Neural progenitor cell (in vitro differentiated cells): ENCODE measurements at places on chromosomes 2 and 18. TPM values are rescaled to one million over a fixed set of nuclear protein-coding genes. Genes with fewer than 3 reads are reported as not detected.
A peak's percentile ranks its signal among the peaks of the same experiment; 100 is the strongest.

GRCh38 chr2:101108357-101108756 is 42.8 kb downstream of the TBC1D8 start:
- no peak for DNase-seq

- DNase-seq, result no peak
Measured at GRCh38 chr2:130371723-130372054, 15.8 kb downstream of the PTPN18 start.

DNA sequence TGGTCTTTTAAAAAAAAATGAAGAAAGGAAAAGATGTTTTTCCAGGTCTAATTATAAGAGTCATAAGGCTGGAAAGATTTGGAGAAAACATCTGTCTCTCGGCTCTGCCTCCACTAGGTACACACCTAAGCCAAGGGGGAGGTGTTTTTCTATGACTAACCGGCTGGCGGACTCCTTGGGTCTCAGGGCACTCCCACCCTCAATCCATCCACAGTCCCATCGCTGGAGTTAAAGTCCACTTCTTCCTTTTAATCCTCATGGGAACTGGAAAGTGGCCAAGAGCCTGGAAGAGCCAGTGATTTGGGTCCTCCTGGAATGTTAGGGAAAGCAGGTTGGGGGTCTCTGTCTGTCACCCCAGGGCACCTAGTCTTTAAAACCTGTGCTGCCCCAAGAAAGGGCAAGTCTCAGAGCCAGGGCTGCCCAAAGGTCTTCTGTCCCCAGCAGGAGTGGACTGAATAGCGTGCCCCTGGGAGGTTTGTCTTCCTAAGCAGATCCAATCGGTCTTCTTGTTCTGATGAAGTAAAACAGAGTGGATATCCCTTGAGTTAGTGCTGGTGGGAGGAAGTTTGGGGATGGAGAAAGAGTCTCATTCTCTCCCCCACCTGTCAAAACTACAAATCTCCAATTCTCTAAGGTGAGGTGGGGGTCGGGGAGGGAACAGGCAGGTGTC is 66.4 kb downstream of the MCFD2 start:
- DNase-seq, result no peak

DNA sequence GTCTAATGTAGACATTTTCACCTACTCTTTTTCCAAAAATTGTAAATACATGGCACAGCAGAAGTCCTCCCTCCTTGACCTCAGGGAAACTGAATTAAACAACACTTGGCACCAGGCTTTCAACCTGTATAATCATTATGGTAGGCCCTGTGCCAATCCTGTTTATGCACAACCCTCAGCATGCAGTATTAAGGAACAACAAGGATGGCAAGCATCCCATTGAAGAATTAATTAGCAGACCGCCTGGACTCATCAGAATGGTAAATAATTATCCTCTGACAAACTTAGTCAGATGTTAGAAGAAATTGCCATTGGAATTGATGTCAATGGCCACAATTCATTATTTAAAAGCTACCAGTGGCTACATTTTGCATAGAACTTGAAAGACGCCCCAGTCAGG is 66.3 kb upstream of the GALNT5 start:
- DNase-seq, result no peak

GRCh38 chr2:39995005-39995737 is 216.1 kb upstream of the THUMPD2 start:
- no peak for DNase-seq

GRCh38 chr2:129139380-129139779 is 820.7 kb upstream of the HS6ST1 start:
- no peak for DNase-seq

GRCh38 chr2:143698352-143698751 is 569.1 kb downstream of the ARHGAP15 start:
- DNase-seq, result no peak

GRCh38 chr18:33010149-33010548 is 237.3 kb upstream of the KLHL14 start:
- no peak for DNase-seq

DNA sequence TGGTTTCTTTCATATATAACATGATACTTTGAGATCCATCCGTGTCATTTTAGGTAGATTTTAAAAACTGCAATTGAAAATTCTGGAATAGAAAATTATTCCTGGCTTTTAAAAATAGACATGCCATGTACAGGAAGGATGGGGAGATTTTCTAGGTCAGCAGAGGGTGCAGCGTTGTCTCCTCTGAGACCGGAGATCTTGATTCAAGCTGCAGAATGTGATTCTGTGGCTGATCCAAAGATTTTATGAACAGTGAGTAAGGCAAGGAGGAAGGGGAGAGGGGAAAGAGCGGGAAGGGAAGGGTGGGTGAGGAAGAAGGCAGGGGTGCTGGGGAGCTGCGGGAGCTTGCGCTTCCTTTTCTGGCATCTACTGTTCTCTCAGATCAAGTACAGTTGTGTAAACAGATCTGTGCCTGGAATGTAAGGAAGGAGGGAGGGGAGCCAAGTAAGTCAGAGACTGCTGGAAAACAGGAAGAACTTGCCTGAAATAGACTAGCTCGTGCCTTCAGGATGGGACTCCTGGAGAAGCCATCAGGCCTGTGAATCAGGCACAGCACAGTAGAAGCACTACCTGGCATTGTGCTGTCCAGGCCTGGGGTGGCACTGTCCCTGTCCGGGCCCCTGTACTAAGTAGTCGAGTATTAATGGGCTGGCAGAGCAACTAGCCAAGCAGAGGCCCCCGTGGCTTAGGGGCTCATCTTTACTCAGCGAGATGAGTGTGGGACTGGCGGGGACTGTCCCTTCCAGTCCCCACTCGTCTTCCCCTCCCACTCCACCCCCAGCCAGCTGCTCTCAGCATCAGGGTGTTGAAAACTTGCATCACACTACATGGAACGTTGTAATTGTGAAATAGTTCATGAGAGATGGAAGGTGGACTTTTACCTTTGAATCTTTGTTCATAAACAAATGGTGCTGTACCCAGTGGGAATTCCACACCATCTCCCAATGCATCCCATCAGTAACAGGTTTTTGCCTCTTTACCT is 163.5 kb downstream of the UXS1 start:
- DNase-seq, result no peak

GRCh38 chr2:14635391-14635871 is 2.9 kb downstream of the LRATD1 start:
- peak; percentile 67 for DNase-seq

GRCh38 chr18:8808001-8808400 is 102.6 kb downstream of the MTCL1 start:
- DNase-seq, result no peak

- no peak for DNase-seq
Measured at GRCh38 chr2:36337354-36337753, 18.2 kb upstream of the CRIM1 start.

GRCh38 chr2:239141021-239141760 is 259.6 kb downstream of the HDAC4 start:
- no peak for DNase-seq

ESPNL gene
- total RNA-seq, result 0.58 and 0.59 TPM in 2 replicates

OTOS gene
- not detected in 2 replicates for total RNA-seq

SRBD1 gene
- total RNA-seq, result 29.9 and 37.2 TPM in 2 replicates

B4GALT6 gene
- total RNA-seq, result 11.2 and 16.3 TPM in 2 replicates

ALK gene
- total RNA-seq, result 0.06 TPM in 1 of 2 replicates, not detected in the other

ANKRD30BL gene
- not detected in 2 replicates for total RNA-seq
